NCI-H82 (cell line): ENCODE measurements at places on chromosomes 1 and 21.

DNA sequence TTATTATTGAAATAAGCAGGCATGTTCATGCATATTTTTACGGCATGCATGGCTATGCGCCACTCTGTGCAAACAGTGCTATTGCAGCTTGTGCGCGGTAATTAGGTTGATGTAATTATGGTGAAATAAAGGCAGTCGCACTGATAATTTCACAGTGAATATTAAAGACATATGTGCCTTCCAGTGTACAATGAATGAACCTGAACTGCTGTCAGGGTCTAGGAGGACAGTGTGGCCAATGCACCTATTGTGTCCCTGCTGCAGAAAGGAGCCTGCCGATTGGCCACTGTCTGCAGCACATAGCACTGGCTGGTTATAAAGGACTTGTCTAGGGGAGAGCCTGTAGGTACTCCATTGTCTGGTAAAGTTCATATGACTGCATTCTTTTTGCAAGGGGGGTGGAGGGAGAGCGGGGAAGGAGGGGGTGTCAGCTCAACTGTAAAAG, 340.4 kb downstream of the USP25 start:
- peak; percentile 10 for DNase-seq

GRCh38 chr1:241846375-241846774, 1.6 kb upstream of the EXO1 start:
- DNase-seq: no peak

- peak; percentile 16 for DNase-seq
These were observed 24.1 kb downstream of the BRINP3 start for GRCh38 chr1:190453550-190453949.

- peak; percentile 85 for DNase-seq
These were observed 73.2 kb upstream of the DNAJC6 start for GRCh38 chr1:65235867-65236805.

DNA sequence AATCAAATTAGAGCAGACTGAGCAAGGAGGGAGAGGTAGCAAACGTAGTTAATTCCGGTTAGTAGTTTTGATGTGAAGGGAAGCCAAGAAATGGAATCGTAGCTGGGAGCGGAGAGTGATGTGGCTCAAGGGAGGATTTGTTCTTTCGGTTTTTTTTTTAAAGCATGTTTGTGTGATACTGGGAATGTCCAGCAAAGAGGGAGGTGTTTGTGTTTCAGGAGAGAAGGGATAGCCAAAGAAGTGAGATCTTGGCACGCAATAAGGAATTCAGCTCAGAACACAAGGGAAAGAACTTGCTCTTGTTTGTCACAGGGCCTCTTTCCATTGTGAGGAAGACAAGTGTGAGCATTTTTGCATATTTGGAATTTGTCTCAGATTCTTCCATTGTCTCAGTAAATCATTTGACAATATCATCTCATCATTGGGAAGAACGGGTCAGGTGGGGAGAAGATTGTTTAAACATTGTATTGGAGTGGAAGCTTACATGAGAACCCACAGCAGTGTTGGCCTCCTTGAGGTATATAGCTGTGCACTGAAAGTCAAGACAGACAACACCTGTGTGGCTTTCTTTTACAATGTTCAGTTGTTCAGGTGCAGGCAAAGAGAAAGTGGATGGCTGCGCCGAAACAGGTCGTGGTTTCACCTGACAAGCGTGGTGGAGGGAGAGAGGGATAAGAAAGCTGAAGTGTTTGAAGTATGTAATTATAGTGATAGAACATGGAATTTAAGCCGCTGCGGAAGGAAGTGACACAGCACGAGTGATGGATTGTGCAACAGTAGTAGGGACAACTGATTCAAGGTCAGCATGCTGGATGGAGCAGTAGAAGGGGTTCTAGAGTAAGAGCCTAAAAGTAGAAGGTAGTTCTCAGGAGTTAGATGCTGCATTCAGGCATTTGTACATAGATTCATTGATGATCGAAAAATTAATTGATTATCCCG, 25.4 kb downstream of the FMN2 start:
- no peak for DNase-seq
